Caki2 (cell line): ENCODE measurements at places on chromosomes 4 and X.
A peak's percentile ranks its signal among the peaks of the same experiment; 100 is the strongest.

DNA sequence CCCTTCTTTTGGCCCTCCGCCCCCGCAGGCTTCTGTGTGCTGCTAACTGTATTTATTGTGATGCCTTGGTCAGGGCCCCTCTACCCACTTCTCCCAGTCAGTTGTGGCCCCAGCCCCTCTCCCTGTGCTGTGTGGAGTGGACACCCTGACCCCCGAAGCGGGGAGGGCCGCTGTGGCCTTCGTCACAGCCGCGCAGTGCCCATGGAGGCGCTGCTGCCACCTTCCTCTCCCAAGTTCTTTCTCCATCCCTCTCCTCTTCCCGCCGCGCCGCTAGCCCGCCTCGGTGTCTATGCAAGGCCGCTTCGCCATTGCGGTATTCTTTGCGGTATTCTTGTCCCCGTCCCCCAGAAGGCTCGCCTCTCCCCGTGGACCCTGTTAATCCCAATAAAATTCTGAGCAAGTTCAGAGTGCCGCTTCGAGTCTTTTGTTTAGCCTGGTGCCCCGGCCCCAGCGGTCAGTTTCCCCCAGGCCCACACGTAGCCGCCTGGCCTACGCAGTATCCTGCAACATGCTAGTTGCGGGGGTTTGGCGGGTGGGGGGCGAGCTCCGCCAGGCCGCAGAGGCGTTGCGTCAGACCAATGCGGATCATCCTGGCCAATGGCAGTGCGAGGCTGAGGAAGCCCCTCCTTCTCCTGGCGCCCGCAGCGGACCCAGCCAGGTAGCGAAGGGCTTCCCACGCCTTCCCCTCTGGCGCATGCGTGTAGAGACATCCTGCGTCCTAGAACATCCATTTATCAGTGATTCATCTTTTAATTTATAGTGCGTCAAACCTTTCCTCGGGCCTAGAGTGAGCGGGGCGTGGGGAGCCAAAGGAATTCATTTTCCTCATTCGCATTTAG, 5.6 kb upstream of the KANTR start:
- peak; percentile 61 for DNase-seq

- peak; percentile 82 for DNase-seq
Measured at GRCh38 chr4:77818073-77818601, 1.0 kb downstream of the CNOT6L start.

- DNase-seq, result no peak
Measured at GRCh38 chrX:12770440-12770839, 20.8 kb upstream of the PRPS2 start.

GRCh38 chrX:31603411-31604120, 531.7 kb upstream of the FTHL17 start:
- DNase-seq, result no peak

DNA sequence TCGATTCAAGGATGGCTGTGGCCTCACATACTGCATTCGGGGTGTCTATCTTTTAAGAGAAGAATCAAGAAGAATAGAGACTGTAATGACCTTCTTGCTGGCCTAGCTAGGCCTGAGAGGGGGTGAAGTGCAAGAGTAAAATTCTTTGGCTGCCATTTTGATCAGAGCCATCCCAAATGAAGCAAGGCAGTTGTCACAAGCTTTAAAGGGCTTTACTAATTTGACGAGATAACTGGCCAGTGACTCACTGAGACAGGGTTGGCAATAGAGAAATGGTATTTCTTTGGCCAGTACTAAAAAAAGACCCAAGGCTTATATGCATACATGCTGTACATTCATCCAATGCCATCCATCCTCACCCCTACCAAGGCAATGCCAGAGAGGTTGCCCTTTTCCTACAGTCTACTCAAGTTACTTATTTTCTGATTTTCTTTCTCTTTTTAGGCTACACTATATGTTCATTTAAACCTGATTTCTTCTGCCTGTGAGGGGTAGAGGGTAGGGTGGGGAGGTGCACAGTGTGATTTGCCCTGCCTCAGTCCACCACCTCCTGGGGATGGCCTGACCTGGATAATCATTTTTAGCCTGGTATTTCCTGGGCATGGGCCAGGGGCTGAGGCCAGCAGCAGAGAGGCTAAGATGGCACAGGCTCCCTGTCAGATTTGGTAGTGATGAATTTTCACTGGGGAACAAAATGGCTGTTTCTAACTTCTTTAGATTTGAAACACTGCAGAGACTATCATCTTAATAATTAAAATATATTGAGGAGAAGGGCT, 32.2 kb downstream of the ATG4A start:
- no peak for DNase-seq

DNA sequence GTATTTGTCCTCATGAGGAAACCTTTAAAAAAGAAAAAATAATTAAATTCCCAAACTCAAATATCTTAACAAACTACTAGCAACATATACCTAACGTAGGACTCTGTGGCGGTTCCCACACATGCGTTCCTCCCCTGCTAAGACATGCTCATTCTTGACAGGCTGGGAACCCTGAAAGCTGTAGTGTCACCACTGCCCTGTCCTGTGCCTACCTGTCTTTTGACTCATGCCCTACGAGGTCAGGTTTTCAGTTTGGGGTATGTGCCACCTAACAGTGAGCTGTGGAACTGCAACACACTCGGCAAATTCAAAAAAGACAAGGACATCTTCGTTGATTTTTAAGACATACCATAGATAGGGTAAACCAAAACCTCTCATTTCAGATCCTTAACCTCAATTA, 17.8 kb downstream of the IDS start:
- DNase-seq, result peak; percentile 8

GRCh38 chr4:163764569-163764968, 270.1 kb downstream of the TMA16 start:
- DNase-seq, result peak; percentile 5

DNA sequence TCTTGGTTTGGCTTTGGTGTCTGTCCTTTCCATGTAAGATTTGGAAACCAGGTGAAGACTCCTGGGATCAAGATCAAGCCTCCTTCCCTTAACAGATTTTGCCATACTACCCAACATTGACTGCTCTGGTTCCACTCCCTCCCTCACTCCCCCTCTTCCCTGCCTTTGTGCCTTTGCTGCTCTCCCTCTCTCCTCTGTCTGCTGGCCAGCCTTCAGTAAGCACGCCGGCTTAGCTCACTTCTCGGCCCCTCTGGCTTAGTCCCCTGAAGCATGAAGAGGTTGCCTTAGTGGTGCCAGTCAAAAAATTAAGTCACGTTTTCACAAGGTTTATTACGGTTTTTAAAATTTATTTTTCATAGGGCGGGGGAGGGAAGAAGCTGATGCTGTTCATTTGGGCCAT, 6.0 kb downstream of the GRIA3 start:
- no peak for DNase-seq

DNA sequence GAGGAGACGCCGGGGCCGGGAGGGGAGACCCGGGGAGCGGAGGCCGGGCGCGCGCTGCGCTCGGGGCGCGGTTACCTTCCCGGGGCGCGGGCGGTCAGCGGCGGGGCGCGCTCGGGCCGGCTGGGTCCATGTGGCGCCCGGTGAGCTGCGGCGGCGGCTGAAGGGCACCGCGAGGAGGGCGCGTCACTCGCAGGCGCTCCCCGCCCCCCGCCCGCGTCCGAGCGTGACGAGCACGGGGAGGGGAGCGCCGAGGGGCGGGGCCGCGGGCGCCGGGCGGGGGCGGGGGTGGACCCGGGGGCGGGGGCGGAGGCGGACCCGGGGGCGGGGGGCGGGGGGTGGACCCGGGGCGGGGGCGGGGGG, at the start of gene CPLX1:
Gene CPLX1, minus strand, starts transcription at position 159 of the 360 bp plus-strand sequence. CDS start 1,607 bp downstream, outside the sequence.
- peak; percentile 41 for DNase-seq

- DNase-seq, result no peak
Measured at GRCh38 chr4:2062168-2062807, 3.2 kb downstream of the NAT8L start.

DNA sequence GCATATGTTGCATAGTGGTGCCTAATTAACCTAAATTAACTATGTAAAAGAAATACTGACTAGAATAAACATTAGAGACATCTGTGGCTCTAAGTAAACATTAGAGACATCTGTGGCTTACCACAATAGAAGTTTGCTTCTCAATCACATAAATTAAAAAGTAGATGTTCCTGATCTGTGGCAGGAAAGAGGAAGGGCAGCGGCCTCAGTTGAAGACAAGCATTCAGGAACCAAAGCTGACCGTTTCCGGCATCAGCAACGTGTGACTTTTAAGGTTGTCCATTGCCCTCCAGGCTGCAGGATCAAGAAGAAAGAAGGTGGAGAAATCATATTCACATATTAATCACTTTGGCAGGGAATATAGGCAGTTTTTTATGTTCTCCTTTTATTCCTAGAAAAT, 336.3 kb upstream of the TRAM1L1 start:
- no peak for DNase-seq

GRCh38 chrX:6021316-6022091, 207.2 kb downstream of the NLGN4X start:
- DNase-seq, result peak; percentile 63
